ENCODE measurements at places on chromosomes 2 and 18.

GRCh38 chr2:237128026-237128703 lies 42.5 kb downstream of the COPS8 start:
- no peaks in the 10 kb centered on the region for H3K4me1 ChIP-seq
- no peaks in the 10 kb centered on the region for H3K27me3 ChIP-seq
- H3K27ac ChIP-seq, result no peak overlapping the region
- H3K4me3 ChIP-seq, result no peak overlapping the region
- DNase-seq, result no peak

DNA sequence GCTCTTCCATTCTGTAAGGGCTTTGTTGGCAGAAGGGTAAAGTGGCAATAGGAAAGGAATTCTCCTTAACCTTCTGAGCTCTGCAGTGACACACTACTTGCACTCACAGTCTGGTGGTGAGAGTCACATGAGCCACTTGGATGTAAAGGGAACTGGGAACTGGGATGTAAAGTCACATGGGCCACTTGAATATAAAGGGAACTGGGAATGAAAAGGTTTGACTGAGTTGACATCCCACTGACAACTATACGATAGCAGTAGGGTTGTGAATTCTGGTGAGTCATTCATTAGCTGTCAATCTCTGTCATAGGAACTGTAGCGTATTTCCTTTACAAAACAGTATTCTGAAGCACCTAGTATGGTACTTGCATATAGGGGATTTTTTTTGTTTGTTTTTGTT lies 5.5 kb downstream of the RPE start:
- no peak overlapping the region for H3K4me3 ChIP-seq
- no peaks in the 10 kb centered on the region for H3K27me3 ChIP-seq
- H3K36me3 ChIP-seq, result no peaks in the 10 kb centered on the region
- H3K4me1 ChIP-seq, result no peaks in the 10 kb centered on the region

DNA sequence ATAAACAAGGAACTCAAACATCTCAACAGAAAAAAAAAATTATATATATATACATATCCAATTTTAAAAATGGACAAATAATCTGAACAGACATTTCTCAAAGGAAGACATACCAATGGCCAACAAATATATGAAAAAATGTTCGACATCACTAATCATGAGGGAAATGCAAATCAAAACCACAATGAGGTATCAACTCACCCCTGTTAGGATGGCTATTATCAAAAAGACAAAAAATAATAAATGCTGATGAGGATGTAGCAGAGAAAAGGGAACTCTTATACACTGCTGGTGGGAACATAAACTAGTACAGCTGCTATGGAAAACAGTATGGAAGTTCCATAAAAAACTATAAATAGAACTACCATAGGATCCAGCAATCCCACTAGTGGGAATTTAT lies 46.1 kb downstream of the CLASP1 start:
- H3K27ac ChIP-seq, result no peak overlapping the region
- no peak for DNase-seq
- no peak overlapping the region for H3K4me3 ChIP-seq
- peaks cover 7% of the 10 kb centered on the region for H3K36me3 ChIP-seq
- H3K27me3 ChIP-seq, result no peaks in the 10 kb centered on the region
- H3K4me1 ChIP-seq, result peaks cover 8% of the 10 kb centered on the region

GRCh38 chr2:74188018-74188601 lies 9.4 kb upstream of the MOB1A start:
- DNase-seq, result no peak
- no peaks in the 10 kb centered on the region for H3K27me3 ChIP-seq
- H3K4me3 ChIP-seq, result no peak overlapping the region
- H3K27ac ChIP-seq, result no peak overlapping the region
- no peaks in the 10 kb centered on the region for H3K4me1 ChIP-seq
- H3K36me3 ChIP-seq, result no peaks in the 10 kb centered on the region

DNA sequence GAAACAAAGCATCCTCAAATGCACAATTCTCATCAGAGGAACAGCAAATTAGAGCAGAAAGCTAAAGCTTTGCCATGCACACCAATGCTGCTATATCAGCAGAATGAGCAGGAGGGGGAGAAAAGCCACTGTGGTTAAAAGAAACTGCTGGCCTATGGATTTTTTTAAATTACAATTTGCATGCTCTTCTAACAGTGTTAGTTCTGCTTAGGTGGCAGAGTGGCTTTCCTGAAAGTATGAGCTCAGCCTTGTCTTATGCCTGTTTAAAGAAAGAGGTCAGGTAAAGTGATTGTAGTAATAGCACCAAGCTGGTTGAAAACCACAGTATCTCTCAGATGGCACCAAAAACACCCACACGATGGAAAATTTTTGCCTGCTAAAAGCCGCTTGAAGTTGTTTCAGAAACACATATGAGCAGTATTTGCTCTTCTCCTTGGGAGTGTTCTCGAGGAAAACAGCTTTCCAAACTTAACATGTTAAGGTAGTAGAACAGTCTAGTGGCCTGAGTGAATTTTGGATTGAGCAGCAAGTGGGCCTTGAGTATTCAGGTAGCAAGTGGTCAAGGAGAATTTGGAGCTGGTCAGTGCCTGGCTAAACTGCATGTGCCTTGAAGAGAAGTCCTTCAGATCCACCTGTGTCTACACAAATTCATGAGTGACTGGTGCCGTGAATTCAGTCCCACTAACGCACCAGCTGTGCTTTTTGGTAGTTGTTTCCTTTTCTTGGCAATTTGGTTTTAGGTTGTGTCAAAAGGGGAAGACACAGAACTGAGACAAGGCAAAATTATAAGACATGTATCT lies 19.6 kb upstream of the NDUFV2 start:
- H3K27ac ChIP-seq, result no peak overlapping the region
- H3K4me1 ChIP-seq, result no peaks in the 10 kb centered on the region
- H3K4me3 ChIP-seq, result no peak overlapping the region
- H3K36me3 ChIP-seq, result no peaks in the 10 kb centered on the region
- no peak for DNase-seq

- H3K4me1 ChIP-seq, result no peaks in the 10 kb centered on the region
- no peak for DNase-seq
- no peak overlapping the region for H3K4me3 ChIP-seq
- H3K36me3 ChIP-seq, result no peaks in the 10 kb centered on the region
Measured at GRCh38 chr18:30150586-30151250, 891.8 kb downstream of the DSC3 start.

DNA sequence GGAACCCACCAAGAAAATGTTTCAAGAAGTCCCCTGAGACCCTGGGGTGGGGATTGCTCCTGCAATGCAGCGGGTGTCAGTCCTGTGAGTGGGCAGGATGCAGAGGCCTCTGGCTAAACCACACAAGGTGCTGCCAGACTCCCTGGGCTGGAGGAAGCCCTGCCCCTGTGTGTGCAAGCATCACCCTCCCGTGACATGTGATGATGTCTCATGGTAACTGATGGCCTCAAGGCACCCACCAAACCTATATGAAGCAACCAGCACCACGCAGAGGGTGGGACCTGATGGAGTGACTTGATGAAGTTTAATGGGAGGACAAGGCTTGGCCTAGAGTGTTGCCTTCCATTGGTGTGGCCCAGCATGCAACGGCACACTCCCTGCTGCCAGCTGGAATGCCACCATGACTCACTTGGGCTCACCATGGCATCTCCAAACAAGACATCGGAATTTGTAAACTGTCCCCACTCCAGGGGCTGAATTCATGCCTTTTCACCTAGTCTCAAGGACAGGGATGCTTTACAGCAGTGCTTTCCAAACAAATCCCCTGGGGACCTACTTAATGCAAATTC lies 8.7 kb upstream of the SLC14A1 start:
- DNase-seq, result no peak
- no peaks in the 10 kb centered on the region for H3K36me3 ChIP-seq
- H3K4me1 ChIP-seq, result no peaks in the 10 kb centered on the region
- no peaks in the 10 kb centered on the region for H3K27me3 ChIP-seq

DNA sequence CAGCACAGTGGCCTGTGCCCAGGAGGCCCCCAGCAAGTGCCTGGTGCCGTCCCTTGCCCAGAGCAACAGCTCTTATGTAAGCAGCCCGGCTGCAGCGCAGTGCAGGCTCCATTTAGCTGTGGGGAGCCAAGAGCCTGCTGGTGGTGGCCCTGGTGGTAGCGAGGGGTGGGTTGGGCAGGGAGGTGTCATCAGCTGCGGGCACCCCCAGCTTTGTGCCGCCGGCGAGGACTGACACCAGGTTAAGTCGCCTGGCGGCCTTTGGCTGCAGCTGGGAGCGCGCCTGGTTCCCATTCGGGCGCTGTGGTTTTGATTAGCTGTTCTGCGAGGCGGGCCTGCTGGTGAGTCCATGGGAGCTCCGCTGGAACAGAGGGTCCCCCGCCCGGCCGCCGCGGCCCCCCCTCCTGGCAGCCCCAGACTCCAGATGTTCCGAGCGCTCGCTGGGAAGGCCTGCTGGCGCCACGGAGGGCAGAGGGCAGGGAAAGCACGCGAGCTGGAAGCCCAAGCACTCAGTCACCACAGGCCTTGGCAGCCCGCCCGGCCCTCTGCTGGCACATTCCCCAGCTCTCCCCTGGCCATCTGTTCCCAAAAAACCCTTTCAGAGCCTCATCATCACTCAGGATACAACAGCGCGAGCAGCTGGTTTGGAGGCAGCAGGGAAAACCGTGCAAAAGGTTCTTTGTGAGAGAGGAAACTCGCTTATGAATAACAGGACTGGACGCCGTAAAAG lies 18.4 kb downstream of the ATOH8 start:
- H3K27ac ChIP-seq, result peak overlapping the region; percentile 71
- H3K36me3 ChIP-seq, result peaks cover 6% of the 10 kb centered on the region
- peak; percentile 99 for DNase-seq

- H3K27ac ChIP-seq, result no peak overlapping the region
- H3K4me1 ChIP-seq, result no peaks in the 10 kb centered on the region
- H3K4me3 ChIP-seq, result no peak overlapping the region
- no peaks in the 10 kb centered on the region for H3K27me3 ChIP-seq
- no peak for DNase-seq
Measured at GRCh38 chr2:18276583-18277075, 283.8 kb downstream of the RDH14 start.

GRCh38 chr2:160889439-160890170 lies 270.6 kb upstream of the TANK start:
- no peaks in the 10 kb centered on the region for H3K36me3 ChIP-seq
- H3K27ac ChIP-seq, result no peak overlapping the region
- H3K4me3 ChIP-seq, result no peak overlapping the region

DNA sequence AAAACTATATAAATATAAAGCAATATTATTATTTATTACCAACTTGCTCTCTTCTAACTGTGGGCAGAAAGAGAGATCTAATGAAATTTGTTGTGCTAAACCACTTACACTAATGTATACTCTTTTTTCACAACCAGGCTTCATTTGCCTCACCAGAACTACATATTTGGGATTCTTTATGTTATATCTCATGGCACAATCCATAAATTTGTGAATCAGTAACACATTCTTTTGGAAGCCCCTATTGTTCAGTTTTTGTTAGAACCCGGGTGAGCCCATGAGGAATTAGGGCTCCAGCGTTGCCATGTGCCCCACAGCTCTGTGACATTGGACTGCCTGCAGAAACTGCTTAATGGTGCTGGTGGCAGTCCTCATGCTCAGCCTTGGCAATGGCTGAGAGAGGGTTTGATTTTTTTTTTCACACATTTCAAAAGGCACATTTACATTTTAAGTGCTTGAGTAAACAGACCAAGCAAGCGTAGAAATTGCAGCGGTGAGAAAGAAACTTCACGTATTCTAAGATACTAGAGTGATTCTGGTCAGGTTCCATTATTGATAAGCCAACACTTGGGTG lies 15.3 kb downstream of the VIT start:
- H3K4me1 ChIP-seq, result no peaks in the 10 kb centered on the region
- no peak overlapping the region for H3K27ac ChIP-seq
- H3K4me3 ChIP-seq, result no peak overlapping the region
- no peak for DNase-seq
- no peaks in the 10 kb centered on the region for H3K36me3 ChIP-seq
- no peaks in the 10 kb centered on the region for H3K27me3 ChIP-seq

DNA sequence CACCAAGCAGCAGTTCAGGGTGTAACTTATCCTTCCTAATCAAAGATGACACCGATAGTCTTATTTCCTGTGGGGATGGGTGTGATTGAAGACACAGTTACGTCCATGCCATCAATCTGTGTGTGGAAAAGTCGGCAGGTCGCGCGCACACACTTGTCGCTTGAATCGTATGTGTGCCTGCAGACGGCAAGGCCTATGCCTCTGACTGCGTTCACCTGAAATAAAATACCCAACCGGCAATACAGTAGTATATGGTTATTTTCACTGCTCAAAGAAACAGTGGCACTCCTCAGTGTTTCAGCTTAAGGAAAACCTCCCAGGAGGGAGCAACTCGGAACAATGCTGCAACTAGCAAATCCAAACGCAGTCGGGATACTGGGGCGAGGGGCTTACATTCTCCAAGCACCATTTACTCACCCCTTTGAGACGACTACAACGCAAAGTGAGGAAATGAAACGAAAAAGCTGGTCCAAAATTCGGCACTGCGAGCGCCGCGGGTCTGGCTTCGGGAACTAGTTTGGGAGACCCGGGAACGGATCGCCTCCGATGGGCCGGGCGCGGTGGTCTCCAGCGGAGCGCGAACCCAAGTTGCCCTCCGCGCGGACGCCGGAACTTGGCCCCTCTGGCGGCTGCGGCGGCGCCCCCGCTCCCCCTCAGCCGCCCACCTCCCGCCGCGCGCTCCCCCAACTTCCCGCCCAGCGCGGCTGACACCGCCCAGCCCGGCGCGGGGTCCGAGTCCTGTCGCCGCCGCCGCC lies 675 bp downstream of the PRKD3 start:
- H3K36me3 ChIP-seq, result no peaks in the 10 kb centered on the region
- H3K4me1 ChIP-seq, result peaks cover 4% of the 10 kb centered on the region
- H3K27ac ChIP-seq, result peak overlapping the region; percentile 79
- peak; percentile 41 for DNase-seq
- peak overlapping the region; percentile 80 for H3K4me3 ChIP-seq

DNA sequence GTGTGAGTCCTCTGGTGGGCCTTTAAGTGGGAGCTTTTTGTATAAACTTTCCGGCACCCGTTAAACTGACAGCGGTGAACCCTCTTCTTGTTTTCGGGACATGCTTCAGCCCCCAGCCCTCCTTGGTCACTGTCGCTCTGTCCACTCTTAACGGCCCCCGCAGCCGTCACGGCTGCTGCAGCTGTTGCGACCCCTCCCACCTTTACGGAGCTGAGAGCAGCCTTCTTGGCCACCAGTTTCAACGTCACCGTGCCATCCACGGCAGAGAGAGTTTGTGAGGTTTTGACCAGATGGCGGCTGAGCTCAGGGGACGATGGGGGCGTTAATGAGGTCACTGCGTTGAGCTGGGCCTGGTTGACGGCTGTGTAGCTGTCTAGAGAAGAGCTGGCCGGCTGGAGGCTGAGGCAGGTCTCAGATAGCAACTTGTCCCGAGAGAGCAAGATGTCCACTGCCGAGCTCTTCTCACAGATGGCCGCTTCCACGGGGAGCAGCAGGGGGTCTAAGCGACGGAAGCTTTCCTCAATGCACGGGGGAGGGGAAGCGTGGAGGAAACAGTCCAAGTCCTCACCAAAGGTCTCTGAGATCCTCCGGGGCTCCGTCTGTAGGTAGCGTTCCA lies 41.9 kb downstream of the KLF7 start:
- no peak overlapping the region for H3K4me3 ChIP-seq
- peaks cover 4% of the 10 kb centered on the region for H3K4me1 ChIP-seq
- H3K27me3 ChIP-seq, result no peaks in the 10 kb centered on the region
- peak; percentile 23 for DNase-seq

GRCh38 chr18:46060359-46060841 lies 11.7 kb downstream of the PSTPIP2 start:
- no peak for DNase-seq
- H3K4me1 ChIP-seq, result no peaks in the 10 kb centered on the region

- H3K27me3 ChIP-seq, result no peaks in the 10 kb centered on the region
- H3K4me1 ChIP-seq, result no peaks in the 10 kb centered on the region
- no peak overlapping the region for H3K27ac ChIP-seq
- H3K36me3 ChIP-seq, result no peaks in the 10 kb centered on the region
Measured at GRCh38 chr2:20231598-20232026, 6.7 kb upstream of the SDC1 start.

Measured in right lobe of liver (tissue), 6 donors.